A549 treated with dexamethasone at 1 μM for 4 hours (cell line): ENCODE measurements at places on chromosomes 6 and 20. TPM values are rescaled to one million over a fixed set of nuclear protein-coding genes. Genes with fewer than 3 reads are reported as not detected.

The CAPN11 gene
- not detected in 5 replicates for total RNA-seq

The GJA10 gene
- total RNA-seq = not detected in 5 replicates

The GSTA1 gene
- 0.11 TPM in 1 of 5 replicates, not detected in the others for total RNA-seq

The C6orf163 gene
- total RNA-seq = 0.09 to 0.32 TPM (median 0.22 TPM) in 5 replicates

The CLIC5 gene
- 0.04 TPM in 1 of 5 replicates, not detected in the others for total RNA-seq

The POU3F2 gene
- total RNA-seq = not detected in 5 replicates

The TRAPPC3L gene
- not detected in 5 replicates for total RNA-seq

The FLOT1 gene
- total RNA-seq = 74.1 to 99.1 TPM (median 94.5 TPM) in 5 replicates

The AMD1 gene
- 162 to 189 TPM (median 175 TPM) in 5 replicates for total RNA-seq

The FERMT1 gene
- total RNA-seq = 13.8 to 16.2 TPM (median 14.4 TPM) in 5 replicates
